Type B pancreatic cell (in vitro differentiated cells): ENCODE measurements at places on chromosomes 6 and 20.

DNA sequence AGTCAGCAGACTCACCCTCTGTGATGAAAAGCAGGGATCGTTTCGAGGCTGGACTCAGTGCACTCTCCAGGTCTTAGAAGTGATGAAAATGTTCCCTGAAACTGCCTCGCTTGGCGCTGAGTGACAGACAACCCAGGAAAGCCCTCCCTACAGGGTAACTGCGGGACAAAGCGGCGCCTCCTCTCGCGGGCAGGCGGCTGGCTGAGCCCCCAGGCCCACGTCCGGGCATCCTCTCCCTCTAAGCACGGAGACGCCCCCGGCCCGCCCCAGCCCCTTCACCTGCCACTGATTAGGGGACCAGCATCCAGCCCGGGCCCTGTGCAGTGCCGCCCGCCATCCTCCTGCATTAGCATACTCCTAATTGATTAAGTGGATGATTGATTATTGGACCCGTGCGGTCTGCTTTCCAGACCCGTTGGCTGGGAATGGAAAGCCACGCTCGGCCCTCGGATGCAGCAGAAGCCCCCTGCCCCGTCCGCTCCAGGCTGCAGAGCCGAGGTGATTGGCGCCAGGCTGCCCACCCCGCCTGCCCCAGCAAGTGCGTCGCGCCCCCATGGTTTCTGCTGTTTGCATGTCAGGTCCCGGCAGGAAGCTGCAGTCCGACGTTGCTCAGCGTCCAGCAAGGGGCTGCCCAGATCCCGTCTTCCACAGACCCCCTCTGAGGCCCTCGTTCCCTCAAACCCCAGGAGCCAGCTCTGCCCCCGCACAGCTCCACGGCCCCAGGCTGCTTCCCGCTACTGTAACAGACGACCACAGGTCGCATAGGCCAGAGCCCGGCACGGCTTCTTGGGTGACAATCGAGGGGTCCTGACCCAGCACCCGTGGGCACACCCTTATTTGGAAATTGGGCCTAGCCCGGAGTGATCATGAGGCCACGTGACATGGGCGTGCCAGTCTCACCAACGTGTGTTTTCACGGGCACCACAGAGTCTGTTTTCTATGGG lies 131.6 kb downstream of the DLL1 start:
- H3K27ac ChIP-seq: no peak overlapping the region
- H3K4me3 ChIP-seq: no peak overlapping the region
- no peaks in the 10 kb centered on the region for H3K27me3 ChIP-seq
- H3K4me1 ChIP-seq: peaks cover 5% of the 10 kb centered on the region
- no peak for DNase-seq
- no peaks in the 10 kb centered on the region for H3K36me3 ChIP-seq

- no peaks in the 10 kb centered on the region for H3K27me3 ChIP-seq
- no peak overlapping the region for H3K27ac ChIP-seq
- H3K4me3 ChIP-seq: no peak overlapping the region
- DNase-seq: no peak
- peaks cover 14% of the 10 kb centered on the region for H3K4me1 ChIP-seq
Observed at GRCh38 chr6:132060591-132060990, 109.4 kb upstream of the CCN2 start.

DNA sequence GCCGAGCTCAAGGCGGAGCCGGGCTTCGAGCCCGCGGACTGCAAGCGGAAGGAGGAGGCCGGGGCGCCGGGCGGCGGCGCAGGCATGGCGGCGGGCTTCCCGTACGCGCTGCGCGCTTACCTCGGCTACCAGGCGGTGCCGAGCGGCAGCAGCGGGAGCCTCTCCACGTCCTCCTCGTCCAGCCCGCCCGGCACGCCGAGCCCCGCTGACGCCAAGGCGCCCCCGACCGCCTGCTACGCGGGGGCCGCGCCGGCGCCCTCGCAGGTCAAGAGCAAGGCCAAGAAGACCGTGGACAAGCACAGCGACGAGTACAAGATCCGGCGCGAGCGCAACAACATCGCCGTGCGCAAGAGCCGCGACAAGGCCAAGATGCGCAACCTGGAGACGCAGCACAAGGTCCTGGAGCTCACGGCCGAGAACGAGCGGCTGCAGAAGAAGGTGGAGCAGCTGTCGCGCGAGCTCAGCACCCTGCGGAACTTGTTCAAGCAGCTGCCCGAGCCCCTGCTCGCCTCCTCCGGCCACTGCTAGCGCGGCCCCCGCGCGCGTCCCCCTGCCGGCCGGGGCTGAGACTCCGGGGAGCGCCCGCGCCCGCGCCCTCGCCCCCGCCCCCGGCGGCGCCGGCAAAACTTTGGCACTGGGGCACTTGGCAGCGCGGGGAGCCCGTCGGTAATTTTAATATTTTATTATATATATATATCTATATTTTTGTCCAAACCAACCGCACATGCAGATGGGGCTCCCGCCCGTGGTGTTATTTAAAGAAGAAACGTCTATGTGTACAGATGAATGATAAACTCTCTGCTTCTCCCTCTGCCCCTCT lies 1.1 kb downstream of the CEBPB start:
- no peaks in the 10 kb centered on the region for H3K36me3 ChIP-seq
- no peaks in the 10 kb centered on the region for H3K27me3 ChIP-seq
- H3K4me3 ChIP-seq: peak overlapping the region; percentile 96
- peak overlapping the region; percentile 96 for H3K27ac ChIP-seq
- H3K4me1 ChIP-seq: peaks cover 20% of the 10 kb centered on the region

- DNase-seq: no peak
- H3K4me3 ChIP-seq: no peak overlapping the region
- no peaks in the 10 kb centered on the region for H3K36me3 ChIP-seq
Observed at GRCh38 chr6:83310046-83310445, 116.9 kb downstream of the RWDD2A start.

- peaks cover 22% of the 10 kb centered on the region for H3K36me3 ChIP-seq
- H3K4me3 ChIP-seq: no peak overlapping the region
- no peaks in the 10 kb centered on the region for H3K27me3 ChIP-seq
- H3K4me1 ChIP-seq: no peaks in the 10 kb centered on the region
Observed at GRCh38 chr20:16434062-16434664, 139.1 kb downstream of the KIF16B start.

GRCh38 chr20:19555726-19556125 lies 202.3 kb upstream of the RIN2 start:
- DNase-seq: no peak
- H3K27ac ChIP-seq: no peak overlapping the region
- no peaks in the 10 kb centered on the region for H3K27me3 ChIP-seq

GRCh38 chr20:5260889-5261288 lies 55.9 kb downstream of the PROKR2 start:
- H3K27me3 ChIP-seq: peaks cover 32% of the 10 kb centered on the region
- H3K27ac ChIP-seq: no peak overlapping the region
- no peak overlapping the region for H3K4me3 ChIP-seq
- H3K36me3 ChIP-seq: no peaks in the 10 kb centered on the region
- no peaks in the 10 kb centered on the region for H3K4me1 ChIP-seq
- DNase-seq: no peak

DNA sequence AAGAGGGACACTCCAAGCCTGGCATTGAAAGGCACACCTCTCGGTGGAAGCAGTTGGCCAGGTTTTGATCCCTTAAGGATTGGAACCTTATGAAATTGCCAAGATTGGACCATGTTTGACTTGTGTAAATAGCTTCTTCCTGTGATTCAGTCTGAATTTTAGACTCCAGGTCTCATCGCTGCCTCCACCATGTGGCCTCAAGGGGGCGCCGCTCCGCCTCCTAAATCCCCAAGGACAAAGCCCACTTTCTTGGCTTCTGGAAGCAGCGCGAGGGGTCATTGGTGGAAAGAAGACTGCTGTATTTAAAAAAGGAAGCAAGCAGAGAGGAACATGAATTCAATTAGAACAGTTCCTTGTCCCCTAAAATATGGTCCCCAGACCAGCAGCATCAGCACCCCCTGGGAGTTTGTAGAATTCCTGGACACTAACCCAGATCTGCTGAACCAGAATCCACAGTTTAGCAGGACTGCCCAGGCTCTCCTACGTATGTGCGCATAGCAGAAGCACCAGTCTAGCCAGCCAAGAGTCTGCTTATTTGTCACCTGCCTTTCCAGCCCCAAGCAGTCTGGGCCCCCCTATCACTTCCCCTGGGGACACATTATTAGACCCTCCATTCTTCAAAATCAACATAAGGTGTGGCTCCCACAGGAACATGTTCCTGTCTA lies 108.5 kb downstream of the LY86 start:
- H3K27me3 ChIP-seq: no peaks in the 10 kb centered on the region
- no peaks in the 10 kb centered on the region for H3K36me3 ChIP-seq
- H3K27ac ChIP-seq: peak overlapping the region; percentile 69
- DNase-seq: no peak

DNA sequence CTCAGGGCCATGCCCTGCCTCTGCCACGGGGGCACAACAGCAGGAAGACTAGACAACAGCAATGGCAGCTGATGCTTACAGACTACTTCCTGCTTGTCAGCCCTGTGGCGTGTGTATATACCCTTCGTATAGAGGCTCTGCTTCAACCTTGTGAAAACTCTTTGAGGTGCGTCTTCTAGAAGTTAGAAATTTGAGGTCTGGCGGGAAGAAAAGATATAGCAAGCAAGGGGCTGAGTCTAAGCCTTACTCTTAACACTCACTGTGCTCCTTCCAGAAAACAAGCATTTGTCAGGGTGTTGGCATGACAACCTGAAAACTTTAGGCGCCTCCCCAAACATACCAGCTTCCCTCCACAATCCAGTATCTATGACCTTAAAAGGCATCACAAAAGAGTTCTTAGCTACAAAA lies 33.3 kb downstream of the JPH2 start:
- peaks cover 10% of the 10 kb centered on the region for H3K4me1 ChIP-seq
- H3K4me3 ChIP-seq: no peak overlapping the region
- no peaks in the 10 kb centered on the region for H3K27me3 ChIP-seq
- H3K27ac ChIP-seq: peak overlapping the region; percentile 83
- no peak for DNase-seq
- peaks cover 3% of the 10 kb centered on the region for H3K36me3 ChIP-seq

DNA sequence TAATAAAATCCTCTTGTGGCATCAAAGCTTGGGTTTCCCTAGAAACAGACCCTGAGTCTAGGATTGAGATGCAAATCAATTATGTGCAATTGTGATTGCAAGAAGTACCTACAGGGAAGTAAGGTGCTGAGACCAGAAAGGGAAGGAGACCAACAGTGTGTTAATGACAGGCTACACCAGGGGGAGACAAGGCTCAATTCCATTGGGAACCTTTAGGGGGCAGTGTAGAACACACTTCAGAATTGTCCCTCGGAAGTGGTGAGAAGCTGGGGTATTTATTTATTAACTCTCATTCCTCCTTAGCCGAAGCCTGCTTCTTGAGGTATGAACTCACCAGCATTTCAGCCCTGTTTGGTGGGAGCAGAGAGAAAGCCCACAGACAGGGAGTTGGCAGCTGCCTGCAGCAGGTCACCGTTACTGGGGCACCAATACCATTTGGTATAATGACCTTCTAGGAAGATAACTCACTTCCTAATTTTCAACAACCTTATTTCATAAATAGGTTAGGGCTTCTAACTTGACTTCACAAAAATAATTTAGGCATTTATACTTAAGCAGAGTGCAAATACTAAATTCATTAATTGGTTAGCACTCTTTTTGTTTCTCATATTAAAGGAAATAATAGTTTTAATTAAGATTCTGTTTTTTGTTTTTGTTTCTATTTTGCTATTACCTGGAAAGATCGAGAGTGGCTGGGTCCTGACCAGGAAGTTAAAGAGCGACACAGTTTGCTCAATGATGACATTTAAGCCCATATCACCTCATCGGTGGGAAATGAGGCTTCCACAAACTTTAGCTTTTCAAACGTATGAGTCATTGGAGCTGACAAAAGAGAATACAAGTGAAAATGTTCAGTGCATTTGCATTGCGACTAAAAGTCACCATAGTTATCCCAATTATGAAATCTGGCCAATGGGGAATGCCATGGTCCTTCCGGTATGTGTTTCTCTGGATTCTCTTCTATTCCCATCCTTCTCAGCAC lies 94.8 kb downstream of the BTBD3 start:
- no peaks in the 10 kb centered on the region for H3K36me3 ChIP-seq
- peaks cover 3% of the 10 kb centered on the region for H3K27me3 ChIP-seq
- H3K27ac ChIP-seq: no peak overlapping the region
- no peak overlapping the region for H3K4me3 ChIP-seq
- no peak for DNase-seq

DNA sequence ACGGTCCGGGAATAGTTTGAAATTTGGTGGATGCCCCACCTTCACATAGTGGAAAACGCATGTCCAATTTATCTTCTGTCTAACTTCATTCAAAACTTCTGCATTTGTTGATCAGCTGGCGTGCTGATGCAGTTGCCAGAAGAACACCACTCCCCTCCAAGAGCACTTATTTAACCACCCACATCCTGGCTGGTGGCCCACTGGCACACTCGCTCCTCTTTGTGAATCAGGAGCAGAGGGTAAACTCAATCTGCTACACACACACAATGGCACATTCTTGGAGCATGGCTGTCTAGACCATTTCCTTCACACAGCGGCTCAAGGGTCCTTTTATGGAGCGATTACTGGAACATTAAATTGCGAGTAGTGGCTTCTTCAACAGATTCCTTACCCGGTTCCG lies 55.1 kb upstream of the CEP162 start:
- peaks cover 19% of the 10 kb centered on the region for H3K27me3 ChIP-seq
- DNase-seq: no peak
- no peaks in the 10 kb centered on the region for H3K36me3 ChIP-seq
- no peaks in the 10 kb centered on the region for H3K4me1 ChIP-seq
- no peak overlapping the region for H3K27ac ChIP-seq

GRCh38 chr6:25277386-25277785 lies 1.8 kb upstream of the CARMIL1 start:
- no peaks in the 10 kb centered on the region for H3K27me3 ChIP-seq
- H3K27ac ChIP-seq: no peak overlapping the region
- H3K4me1 ChIP-seq: peaks cover 22% of the 10 kb centered on the region
- H3K4me3 ChIP-seq: no peak overlapping the region
- H3K36me3 ChIP-seq: no peaks in the 10 kb centered on the region

DNA sequence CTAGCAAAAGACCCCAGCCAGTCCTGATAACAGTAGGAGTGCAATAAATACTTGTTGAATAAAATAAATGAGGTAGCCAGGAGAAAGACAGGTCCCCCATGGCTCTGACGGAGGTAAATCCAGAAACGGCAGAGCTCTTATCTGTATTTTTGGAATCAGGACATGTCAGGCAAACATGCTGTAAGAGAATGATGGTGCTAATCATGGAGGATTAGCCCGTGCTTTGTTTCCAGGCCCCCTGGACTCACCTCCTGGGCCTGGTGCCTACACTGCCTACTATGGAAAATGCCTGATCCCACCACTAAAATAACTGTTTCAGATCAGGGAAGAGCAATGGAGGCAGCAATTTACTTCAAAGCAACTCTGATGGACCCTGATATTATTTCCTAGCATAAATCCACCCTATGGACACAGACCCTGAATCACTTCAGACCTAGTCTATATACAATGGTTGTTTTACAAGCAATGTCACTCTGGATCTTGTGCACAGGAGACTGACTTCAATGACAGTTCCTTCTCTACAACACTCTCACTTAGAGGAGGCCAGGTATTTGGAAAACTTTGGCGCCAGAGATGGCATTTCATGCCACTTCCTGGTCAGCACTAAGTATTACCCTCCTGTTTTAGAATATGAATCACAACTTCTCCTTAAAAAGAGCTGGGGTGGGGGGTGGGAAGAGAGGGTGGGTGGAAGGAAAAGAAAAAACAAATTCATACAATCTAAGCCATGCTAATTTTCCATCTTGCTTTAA lies 6.4 kb downstream of the MRPL14 start:
- no peak overlapping the region for H3K4me3 ChIP-seq
- no peak overlapping the region for H3K27ac ChIP-seq
- no peak for DNase-seq
